ENCODE measurements at places on chromosomes 3 and 15.
A peak's percentile ranks its signal among the peaks of the same experiment; 100 is the strongest.

DNA sequence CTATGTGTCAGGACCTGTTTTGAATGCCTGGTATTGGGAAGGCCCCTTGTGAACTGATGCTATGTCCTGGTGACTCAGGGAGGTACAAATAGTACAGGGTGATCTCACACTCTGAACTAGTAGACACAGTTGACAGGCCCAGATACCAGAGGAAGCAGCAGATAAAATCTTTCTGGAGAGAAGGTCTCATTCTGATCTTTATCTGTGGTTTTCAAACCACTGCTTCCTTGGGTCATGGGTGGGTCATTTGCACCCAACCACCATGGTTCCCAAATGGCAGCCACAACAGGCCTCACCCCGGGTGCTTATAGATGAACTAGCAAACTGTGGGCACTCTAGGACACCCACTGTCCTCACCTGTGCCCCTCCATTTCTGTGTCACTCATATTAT lies 43.4 kb downstream of the PXYLP1 start:
- peak; percentile 79 for DNase-seq

DNA sequence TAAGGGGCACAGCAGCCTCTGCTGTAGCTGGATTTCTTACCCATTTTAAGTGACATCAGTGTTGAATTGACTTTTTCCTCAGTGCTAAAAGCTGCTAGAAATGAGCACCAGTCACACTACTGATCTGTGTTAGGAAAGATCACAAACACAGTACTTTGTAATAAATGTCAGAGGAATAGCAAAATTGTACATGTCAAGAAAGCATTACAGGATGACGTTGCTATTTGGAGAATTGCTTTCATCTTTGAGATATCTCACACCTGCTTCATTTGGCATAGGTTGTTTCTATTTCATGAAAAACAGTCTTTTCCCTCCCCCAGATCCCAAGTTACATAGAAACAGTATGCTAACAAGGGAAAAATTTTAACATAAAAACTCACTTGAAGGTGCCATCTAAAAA lies 77.8 kb downstream of the SLC25A26 start:
- no peak for DNase-seq

DNA sequence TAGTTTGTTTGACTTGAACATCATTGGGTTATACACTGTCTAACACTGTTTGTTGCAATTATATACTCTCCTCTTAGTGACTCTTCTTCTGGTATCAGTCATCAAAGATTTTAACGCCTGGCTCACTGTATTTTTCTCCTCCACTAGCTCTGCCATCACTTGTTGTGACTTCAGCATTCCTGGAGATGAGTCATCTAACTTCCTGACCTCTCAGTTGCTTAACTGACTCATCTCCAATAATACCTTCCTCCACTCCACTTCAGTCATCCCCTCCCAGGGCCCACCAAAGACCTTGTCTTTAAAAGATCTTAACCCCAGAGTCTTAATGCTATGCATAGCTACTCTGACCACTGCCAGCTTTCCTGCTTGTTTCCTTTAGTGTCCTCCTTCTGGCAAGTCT lies 28.6 kb upstream of the CLSTN2 start:
- peak; percentile 60 for DNase-seq

DNA sequence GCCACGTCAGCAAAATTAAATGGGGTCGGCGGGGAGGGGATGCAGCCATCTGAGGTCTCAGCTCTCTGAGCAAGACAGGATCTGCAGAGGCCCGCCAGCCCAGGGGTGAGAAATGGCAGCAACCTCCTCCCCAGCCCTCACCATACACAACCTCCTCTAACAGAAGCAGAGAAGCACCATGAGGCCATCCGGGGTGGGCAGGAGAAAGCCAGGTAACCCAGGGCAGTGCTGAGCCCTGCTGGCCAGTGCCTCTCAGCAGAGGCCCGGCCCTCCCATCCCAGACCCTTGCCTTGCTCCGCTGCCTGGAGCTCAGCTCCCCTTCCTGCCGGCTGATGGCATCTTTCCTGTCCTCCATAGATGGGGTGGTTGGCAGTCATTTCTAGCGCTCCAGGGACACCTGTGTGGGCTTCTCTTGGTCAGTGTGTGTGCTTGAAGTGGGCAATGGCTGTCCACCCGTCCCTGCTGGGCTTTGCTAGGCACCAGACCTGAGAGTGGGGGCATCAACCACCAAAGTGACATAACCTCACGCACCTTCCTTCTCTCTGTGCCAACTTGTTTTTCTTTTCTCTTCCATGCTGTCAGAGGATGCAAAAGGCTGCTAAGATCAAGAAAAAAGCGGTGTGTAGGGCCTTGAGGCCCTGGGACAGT lies 175.8 kb downstream of the NSMCE3 start:
- DNase-seq = no peak

GRCh38 chr15:45417303-45417950 lies 39.1 kb upstream of the GATM start:
- no peak for DNase-seq

DNA sequence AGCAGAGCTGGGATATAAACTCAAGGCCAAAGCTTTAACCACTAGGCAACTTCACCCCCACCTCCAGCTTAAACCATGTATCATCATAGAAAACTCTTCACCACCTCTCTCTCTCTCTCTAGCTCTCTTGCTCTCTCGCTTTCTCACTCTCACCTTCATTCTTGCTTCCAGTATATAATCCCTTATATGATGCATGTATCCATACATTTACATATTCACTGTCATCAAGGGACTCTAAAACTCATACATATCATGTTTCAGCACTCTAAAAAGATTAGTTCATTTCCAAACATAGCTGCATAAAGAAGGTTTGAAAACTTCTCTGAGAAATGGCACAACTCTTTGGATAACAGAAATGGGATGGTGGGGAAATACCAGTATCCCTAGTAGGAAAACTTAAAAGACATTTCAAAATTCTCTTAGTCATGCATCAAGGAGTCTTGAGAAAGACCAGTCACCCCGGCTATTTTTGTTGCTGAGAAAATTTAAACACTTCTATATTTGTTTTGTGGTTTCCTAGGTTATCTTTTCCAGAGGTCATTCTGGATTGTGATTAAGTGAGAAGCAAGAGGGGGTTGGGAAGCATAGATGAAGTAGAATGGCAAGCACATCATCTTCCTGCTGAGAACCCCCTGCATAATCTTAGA lies 447.8 kb upstream of the THBS1 start:
- DNase-seq = peak; percentile 90

GRCh38 chr15:59424616-59425015 lies 13.4 kb upstream of the FAM81A start:
- no peak for DNase-seq

DNA sequence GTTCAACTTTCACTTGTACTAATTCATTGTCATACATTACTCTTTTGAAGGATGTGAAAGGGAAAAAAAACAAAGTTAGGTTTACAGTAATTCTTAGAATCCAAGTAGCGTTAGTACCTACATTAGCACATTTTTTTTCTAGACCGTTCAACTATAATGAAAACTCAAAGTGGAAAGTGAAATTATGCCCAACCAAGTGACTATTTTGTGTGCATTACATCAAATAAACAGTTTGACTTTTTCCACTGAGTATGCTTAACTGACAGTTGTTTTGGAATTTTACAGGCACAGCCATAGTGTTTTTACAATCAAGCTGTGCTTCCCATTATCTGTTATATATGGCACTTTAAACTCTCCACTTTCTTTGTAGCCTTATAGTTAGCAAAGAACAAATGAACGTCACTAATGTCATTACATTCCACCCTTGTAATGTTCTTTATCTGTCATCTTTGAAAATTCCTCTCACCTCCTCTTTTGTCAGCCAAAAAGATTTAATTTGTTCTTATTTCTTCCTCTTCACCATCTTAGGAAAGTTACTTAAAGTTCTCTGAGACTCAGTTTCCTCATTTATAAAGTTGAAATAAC lies 142.3 kb upstream of the SOX2 start:
- no peak for DNase-seq

DNA sequence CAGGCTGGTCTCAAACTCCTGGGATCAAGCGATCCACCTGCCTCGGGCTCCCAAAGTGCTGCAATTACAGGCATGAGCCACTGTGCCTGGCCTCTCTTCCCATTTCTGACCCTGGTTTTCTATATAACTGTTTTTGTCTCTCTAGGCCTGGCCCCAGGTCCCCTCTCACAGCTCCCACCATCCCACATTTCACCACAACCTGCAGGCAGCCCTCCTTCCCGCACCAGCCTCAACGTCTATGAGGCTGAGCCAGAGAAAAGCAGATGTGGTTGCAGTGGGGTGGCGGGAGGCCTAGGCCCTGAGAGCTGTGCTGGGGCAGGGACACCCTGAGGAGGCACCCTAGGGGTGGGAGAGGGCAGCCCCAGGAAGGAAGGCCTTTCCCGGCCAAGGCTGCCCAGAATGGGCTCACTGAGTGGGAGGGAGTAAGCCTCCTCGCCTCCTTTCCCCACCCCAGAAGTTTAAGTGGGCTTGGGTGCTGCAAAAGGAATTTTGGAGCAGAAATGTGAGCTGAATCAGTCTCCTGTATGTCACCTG lies 99.7 kb downstream of the LSM3 start:
- no peak for DNase-seq

- DNase-seq = peak; percentile 79
These were observed 461.5 kb upstream of the PPP2R3A start for GRCh38 chr3:135503760-135504686.

GRCh38 chr3:114691871-114692270 lies 398.0 kb downstream of the TIGIT start:
- no peak for DNase-seq

DNA sequence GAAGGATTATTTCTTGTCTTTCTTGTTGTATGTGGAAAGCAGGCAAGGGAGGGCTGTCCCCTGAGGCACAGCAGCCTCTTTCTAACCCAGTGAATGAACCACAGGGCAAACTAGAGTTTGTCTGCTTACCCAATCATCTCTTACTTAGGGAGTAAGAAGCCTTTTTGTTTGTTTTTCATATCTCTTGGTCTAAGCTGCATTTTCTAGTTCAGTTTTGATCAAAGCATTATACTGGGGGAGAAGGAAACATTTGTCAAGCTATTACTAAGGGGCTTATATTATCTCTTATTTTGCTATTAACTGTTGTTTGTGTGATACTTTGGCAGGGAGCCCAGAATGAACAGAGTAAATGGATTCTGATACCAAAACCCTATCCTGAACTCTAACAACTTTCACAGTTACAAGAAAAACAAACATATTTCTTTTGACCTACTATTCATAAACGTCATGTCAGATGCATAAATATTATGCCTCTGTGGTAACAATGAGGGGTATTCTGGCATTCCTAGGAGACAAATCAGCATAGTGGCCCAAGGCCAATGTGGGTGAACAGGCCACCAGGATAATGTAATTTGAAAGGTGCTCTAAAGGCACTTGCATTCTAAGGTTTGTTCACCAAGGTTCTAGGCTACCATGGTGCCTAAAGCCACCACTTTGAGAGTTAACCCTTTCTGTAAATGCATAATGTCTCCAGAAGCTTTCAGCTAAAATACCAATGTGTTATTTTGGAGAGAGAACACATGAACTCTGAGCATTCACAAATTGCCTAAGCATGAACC lies 271.6 kb upstream of the ZPLD1 start:
- peak; percentile 50 for DNase-seq

- DNase-seq = peak; percentile 17
These were observed 113.2 kb downstream of the TCF12 start for GRCh38 chr15:57031605-57032004.

DNA sequence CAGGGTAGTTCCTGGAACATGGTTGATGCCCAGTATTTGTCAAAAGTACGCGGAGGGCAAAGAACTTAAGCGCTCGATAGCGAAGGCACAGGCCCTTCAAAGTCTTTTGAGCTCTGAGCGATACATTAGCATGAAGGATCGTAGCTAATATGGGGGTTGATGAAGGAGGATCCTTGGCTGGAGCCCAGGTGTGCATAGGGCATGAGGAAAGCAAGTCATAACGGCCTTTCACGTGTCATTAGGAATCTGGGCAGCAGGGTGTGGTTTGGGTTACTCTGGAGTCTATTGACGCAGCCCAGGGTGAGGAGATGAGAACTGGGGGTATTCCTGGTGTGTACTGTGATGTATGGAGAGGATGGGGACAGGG lies 31.7 kb downstream of the SPINK8 start:
- peak; percentile 72 for DNase-seq

DNA sequence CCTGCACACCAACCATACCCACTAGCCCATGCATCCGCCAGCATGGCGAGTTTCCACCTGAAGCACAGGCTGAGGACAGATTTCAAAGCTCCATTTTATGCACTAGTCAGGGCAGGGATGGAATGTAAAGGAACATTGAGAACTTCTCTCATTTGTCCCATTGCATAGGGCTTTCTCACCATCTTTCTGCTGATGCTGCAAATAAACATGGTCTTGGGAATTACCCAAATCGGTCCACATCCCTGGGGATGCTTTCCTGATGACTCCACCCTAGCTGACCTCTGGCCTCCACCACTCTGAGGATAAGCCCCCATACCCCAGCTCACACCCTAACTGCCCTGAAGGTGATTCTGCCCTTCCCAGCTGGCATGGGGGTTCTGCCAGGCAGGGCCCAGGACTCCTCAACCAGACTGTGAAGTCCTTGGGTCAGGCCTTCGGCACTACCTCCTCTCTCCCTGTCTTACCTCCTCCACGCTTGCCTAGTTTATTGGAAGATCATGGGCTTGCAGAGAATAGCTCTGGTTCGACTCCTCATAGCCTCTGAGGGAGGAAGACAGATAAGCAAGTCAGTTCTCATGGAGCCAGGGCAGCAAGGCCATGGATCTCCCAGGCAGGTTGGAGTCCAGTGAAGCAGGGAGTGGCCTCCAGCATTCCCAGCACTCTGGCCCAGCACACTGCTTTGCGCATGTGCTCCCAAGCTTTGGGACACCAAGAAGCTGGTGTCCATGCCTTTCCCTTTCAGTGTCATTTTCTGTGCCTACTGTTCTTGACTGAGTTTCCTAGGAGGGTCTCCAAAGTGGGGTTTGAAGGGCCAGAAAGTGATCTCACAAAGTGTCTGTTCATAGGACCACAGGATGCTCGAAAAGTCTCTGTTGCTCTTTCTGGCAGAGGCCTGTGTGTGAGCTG lies 27.6 kb upstream of the XYLB start:
- DNase-seq = no peak

- peak; percentile 6 for DNase-seq
These were observed 51.7 kb downstream of the CRYGS start for GRCh38 chr3:186492385-186492984.

DNA sequence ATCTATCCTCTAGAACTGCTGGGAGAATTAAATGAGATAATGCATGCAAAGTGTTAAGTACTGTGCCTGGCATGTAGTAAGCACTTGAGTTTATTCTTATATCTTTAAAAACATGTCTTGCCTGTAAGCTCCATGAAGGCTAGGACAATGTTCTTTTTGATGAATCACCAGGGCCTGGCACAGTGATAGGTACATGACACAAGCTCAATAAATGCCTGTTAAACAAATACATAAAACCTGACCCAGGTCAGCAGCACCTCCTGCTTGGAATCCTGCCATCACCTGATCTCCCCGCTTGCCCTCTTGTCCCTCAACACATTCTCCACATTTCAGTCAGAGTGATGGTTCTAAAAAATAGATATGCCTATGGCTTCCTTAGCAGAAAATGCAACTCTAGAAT lies 186.8 kb downstream of the CHST2 start:
- no peak for DNase-seq

- no peak for DNase-seq
These were observed 18.6 kb downstream of the CRYGS start for GRCh38 chr3:186525369-186526255.

GRCh38 chr15:99476413-99477222 lies 89.2 kb upstream of the MEF2A start:
- DNase-seq = peak; percentile 99

- no peak for DNase-seq
These were observed 215.6 kb downstream of the CBLB start for GRCh38 chr3:105653166-105653565.

- DNase-seq = peak; percentile 67
These were observed 58.6 kb upstream of the TSC22D2 start for GRCh38 chr3:150349314-150350097.

GRCh38 chr3:188076176-188076575 lies 77.8 kb upstream of the LPP start:
- no peak for DNase-seq
